ENCODE measurements at places on chromosomes 16 and 17. TPM values are rescaled to one million over a fixed set of nuclear protein-coding genes. Genes with fewer than 3 reads are reported as not detected.
A peak's percentile ranks its signal among the peaks of the same experiment; 100 is the strongest.

- no peak overlapping the region for H3K27ac ChIP-seq
- no peak overlapping the region for H3K4me3 ChIP-seq
- no peaks in the 10 kb centered on the region for H3K36me3 ChIP-seq
- DNase-seq = no peak
These were observed 35.0 kb downstream of the MAPT start for GRCh38 chr17:45929344-45929743.

Gene NPIPB8
- total RNA-seq = not detected

Gene KIAA0513
- total RNA-seq = 26.4 TPM

- no peak overlapping the region for H3K27ac ChIP-seq
- H3K4me3 ChIP-seq = no peak overlapping the region
- DNase-seq = no peak
- H3K27me3 ChIP-seq = peaks cover 64% of the 10 kb centered on the region
- H3K36me3 ChIP-seq = no peaks in the 10 kb centered on the region
- no peaks in the 10 kb centered on the region for H3K4me1 ChIP-seq
These were observed 4.9 kb upstream of the ZG16B start for GRCh38 chr16:2825049-2825742.

DNA sequence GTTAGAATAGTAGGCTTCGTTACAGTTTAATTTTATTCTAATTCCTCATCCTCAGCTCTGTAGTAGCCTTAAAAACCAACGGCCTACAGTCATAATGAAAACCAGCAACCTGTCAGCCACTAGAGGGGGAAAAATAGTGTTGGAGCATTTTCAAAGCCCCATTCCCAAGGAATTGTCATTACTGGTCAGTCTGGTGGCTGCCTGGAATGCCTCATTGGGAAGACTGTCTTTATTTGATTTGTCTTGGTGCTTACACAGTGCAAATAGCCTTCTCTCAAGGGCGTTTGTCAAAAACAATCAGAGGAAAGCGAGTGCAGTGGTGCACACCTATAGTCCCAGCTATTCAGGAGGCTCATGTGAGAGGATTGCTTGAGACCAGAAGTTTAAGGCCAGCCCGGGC lies 4.7 kb downstream of the LPCAT2 start:
- H3K27me3 ChIP-seq = peaks cover 18% of the 10 kb centered on the region
- DNase-seq = no peak
- H3K4me1 ChIP-seq = peaks cover 9% of the 10 kb centered on the region
- H3K36me3 ChIP-seq = no peaks in the 10 kb centered on the region

GRCh38 chr17:34220752-34221395 lies 34.2 kb upstream of the CCL2 start:
- no peaks in the 10 kb centered on the region for H3K36me3 ChIP-seq
- H3K4me3 ChIP-seq = no peak overlapping the region
- peaks cover 5% of the 10 kb centered on the region for H3K4me1 ChIP-seq
- DNase-seq = peak; percentile 77
- H3K27me3 ChIP-seq = no peaks in the 10 kb centered on the region

DNA sequence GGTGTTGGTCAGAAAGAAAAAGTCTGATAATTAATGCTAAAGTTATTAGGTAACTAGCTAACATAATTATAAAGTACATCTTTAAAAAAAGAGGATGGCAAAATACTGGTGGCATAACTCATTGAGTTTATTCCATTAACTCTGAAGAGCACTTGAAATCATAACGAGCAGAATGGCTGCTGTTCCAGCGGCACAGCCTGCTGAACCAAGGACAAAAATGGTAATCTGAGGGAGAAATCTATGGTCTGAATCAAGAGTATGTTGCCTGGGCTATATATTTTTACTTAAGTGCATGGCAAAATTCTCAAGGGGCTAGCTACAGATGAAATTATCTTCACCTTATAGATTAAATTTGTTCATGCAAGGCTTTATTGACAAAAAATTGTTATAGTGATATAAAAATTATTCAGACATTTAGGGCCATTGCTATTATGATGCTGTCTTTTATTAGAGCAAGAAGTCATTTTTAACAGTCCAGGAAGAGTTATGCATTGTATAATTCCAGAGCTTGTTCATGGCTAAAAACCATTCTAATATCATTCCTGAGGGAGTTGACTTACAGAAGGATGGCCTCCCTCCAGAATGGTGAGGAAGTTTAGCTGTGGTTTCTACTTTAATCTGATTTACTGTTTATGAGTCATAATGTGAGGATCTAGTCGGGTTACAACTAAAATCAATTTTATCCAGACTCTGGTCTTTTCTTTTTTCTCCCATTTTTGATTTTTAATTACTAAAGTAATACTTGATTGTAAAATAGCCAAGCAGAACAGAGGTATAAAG lies 41.4 kb upstream of the ANKFN1 start:
- no peaks in the 10 kb centered on the region for H3K27me3 ChIP-seq
- H3K4me3 ChIP-seq = no peak overlapping the region
- no peaks in the 10 kb centered on the region for H3K4me1 ChIP-seq
- H3K36me3 ChIP-seq = no peaks in the 10 kb centered on the region
- DNase-seq = no peak

Gene HCRT
- not detected for total RNA-seq

Gene NSRP1
- 20.0 TPM for total RNA-seq

Gene SCN4A
- total RNA-seq = 0.17 TPM

DNA sequence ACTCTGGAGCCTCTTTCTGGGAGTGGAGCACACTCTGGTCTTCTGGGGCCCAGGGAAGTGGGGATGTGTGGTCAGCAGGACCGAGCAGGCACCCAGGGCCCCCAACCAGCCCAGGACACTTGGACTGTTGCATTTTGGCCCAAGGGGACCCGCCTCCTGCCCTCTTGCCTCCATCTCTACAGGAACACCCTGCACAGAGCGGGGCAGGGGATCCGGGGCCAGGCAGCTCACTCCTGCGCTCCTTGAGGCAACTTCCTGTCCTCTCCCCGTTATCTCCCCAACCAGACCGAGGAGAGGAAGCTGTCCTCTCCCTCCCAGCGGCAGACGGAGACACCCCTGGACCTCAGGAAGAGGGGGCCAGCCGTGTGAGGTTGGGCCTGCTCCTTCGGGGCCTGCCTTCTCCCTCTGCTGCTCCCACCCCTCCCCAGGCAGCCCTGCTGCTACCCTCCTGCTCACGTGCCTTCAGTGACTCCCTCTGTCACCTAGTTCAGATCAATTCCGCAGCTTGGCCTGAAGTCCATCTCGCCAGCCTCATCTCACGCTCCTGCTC lies 10.0 kb upstream of the ATP2A3 start:
- H3K27ac ChIP-seq = no peak overlapping the region
- H3K4me1 ChIP-seq = peaks cover 25% of the 10 kb centered on the region
- H3K27me3 ChIP-seq = no peaks in the 10 kb centered on the region
- H3K4me3 ChIP-seq = no peak overlapping the region
- no peaks in the 10 kb centered on the region for H3K36me3 ChIP-seq
- no peak for DNase-seq

DNA sequence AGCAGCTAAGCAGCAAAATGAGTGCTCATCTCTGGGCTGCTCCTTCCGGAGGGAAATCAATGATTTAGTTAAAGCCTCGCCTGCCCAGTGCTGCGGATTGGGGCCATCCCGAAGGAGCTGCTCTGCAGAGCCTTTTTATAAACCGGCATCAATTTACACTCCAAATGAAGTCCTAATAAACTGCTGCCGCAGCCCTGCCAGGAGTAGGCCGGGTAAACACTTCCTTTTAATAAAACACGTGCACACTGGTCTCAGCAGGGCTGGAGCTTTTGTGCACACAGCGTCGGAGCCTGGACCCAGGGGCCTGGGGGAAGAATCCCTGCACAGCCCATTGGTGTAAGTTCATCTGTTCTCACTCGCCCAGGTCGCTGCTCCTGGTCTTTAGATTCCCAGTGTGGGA lies 79.6 kb upstream of the HS3ST2 start:
- H3K27ac ChIP-seq = no peak overlapping the region
- no peaks in the 10 kb centered on the region for H3K36me3 ChIP-seq
- no peak for DNase-seq

- no peaks in the 10 kb centered on the region for H3K27me3 ChIP-seq
- no peak for DNase-seq
These were observed 786 bp upstream of the CDK5RAP3 start for GRCh38 chr17:47969930-47970724.

DNA sequence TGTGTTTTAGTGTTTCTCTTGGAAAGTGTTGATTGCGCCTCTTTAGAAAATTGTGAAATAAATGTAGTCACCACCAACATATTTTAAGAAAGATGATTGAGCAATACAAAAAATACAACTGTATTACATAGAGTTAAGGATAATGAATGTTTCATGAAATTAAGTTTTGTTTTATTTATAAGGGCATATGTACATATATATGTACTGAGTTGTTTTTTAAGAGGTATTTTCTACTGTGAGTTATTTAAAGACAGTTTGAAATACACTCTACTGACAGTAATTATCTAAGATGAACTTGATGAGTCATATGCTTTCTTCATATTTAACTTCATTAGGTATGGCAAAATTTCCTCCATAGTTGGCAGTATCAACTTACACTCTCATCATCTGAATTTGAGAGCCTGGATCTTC lies 411.7 kb downstream of the HS3ST3B1 start:
- no peaks in the 10 kb centered on the region for H3K4me1 ChIP-seq
- H3K27me3 ChIP-seq = no peaks in the 10 kb centered on the region
- no peak overlapping the region for H3K4me3 ChIP-seq
- no peaks in the 10 kb centered on the region for H3K36me3 ChIP-seq
- H3K27ac ChIP-seq = no peak overlapping the region

Gene MYH1
- not detected for total RNA-seq

Gene KRT36
- total RNA-seq = not detected

Measured in esophagus muscularis mucosa (tissue), 4 donors.